Fibroblast of pulmonary artery (primary cell): ENCODE measurements at places on chromosomes 13 and 19.
A peak's percentile ranks its signal among the peaks of the same experiment; 100 is the strongest.

- no peak for DNase-seq
Measured at GRCh38 chr13:23797276-23797903, 91.8 kb downstream of the MIPEP start.

GRCh38 chr19:2428321-2428690 is 920 bp upstream of the TIMM13 start:
- no peak for DNase-seq

DNA sequence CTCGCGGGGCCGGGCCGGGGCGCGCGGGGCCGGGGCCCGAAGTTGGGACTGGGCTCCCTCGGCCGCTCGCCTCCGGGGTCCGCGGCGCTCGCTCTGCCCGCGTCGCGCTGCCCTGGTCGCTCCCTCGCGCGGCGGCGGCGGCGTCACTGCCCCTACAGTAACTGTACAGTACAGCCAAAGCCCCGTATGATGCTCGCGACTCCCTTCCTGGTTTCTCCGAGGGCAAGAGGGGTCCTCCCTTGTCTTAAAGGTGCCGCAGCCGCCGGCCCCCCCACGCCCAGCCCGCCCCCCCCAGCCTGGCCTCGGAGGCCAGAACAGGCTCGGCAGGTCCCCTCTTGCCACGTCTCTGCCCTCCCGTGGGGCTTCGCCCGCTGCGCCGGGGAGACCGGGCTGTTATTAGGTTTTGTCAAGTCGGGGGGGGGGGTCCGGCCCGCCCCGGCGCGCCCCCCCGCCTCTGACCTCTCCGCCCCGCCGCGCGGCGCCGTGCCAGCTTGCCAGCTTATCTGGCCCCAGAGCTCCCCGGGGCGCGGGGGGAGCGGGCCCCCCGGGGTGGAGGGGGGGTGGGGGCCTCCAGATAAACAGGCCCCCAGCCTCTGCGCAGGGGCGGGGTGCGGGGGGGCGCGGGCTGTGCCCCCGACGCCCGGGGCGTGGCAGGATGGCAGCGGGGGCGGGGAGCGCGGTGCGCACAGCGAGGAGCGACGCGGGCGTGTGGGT is at the start of gene ZBTB7A:
Gene ZBTB7A (minus strand): TSS at position 218 of the 714 bp plus-strand sequence. CDS start 11,667 bp downstream, outside the sequence.
- DNase-seq, result peak; percentile 73

- DNase-seq, result no peak
Measured at GRCh38 chr19:15248106-15248505, 15.9 kb upstream of the EPHX3 start.

DNA sequence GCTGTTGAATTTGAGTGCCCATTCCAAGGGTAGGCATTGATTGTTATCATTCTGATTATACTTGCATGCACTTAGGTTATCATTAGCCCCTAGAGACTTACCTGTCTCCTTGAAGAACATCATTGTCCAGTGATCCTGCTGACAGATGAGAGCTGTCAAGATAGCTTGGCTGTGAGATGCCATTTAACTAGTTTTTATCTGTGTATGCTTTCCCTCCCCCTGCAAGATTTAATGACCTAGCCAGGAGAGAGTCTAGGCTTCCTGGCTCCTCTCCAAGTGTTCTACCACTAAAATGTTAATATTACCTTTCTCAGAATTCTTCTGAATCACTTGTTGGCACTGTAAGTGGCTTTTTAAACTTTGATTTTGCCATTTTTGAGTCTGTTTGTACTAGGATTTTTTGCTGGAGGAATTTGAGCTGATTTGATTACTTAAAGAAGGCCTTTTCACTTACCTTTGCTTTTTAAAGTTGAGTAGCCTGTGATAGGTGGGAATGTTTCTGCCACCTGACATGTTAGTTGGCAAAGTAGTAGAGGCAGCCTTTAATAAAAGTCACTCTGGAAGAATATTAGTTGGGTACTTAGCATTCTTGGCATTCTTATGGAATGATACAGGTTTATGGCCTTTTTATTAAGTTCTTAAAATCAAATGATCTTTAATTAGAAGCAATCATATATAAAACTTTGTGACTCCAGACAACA is 41.1 kb downstream of the ARHGAP35 start:
- no peak for DNase-seq

DNA sequence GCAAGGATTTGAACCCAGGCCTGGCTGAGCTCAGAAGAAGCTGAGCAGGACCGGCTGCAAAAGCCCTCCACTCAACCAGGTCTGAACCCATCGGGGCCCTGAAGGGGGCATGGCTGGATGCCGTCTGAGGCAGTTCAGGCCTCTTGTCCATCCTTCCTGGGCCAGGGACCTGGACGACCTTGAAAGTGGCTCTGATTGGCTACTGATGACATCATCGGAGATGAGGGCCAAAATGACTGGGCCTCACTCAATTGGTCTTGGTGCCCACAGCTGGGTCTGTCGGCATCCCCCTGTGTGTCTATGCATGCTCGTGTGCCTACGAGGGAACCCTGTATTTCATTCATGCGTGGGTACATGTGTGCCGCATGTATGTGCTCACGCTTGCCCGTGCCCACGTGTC is 71.8 kb downstream of the PTPRS start:
- DNase-seq, result no peak

- DNase-seq, result no peak
Measured at GRCh38 chr19:45448887-45449299, 18.9 kb upstream of the FOSB start.

DNA sequence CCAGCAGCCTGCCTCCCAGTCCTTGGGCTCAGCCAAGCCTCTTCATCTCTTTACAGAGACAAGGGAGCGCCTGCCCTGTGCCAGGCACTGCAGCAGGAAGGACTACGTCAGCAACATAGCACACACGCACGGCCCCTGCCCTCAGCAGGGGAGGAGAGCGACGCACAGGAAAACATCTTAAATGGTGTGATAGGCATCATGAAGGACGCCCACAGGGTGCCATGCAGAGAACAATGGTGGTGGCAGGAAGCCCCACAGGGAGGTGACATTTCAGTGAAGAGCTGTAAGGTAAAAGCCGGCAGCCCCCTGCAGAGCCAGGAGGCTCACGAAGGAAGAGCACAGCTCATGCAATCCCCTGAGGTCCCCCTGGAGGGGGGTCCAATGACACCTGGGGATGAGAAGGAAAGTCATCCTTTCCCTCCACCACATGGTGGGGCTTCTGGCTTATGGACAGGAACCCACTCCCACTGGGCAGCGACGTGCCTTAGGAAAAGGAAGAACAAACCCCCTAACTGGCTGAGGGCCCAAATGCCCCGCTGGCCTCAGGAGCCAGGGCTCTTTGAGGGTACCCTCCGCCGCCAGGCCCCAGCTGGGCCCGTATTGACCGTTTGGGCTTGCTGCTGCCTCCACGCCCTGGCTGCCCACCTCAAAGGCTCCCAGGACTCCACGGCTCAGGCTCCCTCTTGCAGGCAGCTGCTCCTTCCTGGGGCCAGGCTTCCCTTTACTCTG is 37.3 kb upstream of the C13orf42 start:
- DNase-seq, result no peak

GRCh38 chr13:28478127-28478526 is 16.8 kb downstream of the FLT1 start:
- peak; percentile 51 for DNase-seq

- peak; percentile 71 for DNase-seq
Measured at GRCh38 chr13:26929971-26930730, 169.6 kb upstream of the GPR12 start.

GRCh38 chr19:48910803-48911202 is 10.7 kb downstream of the NUCB1 start:
- no peak for DNase-seq

DNA sequence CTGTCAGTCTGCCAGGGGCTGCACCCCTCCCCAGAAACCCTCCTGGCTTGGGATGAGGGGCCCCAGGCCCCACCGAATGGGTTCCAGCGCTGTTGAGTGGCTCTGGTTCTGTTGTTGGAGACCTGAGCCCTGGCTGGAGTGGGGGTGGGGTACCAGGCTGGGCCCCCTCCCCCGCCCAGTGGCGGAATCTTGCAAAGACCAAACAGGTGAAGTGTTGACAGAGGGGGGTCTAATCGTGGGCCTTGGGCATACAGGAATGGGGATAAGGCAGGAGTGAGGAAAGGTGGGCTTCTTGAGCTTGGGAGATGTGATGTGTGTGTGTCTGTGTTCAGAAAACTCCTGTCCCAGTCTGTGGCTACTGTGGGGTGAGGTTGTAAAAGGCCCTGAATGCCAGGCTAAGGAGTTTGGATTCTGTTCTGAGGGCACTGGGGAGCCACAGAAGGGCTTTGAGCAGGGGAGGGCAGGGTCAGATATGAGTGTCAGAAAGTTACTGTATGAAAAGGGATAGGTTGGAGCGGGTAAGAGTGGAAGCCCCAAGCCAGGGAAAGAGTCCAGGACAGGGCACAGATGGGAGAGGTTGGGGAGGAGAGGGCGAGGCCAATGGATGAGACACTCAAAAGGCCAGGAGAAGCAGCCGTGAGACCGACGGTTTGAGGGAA is at the start of gene HIPK4:
Gene HIPK4 (minus strand): TSS at position 98 of the 659 bp plus-strand sequence. CDS start 279 bp downstream, outside the sequence.
- DNase-seq, result no peak

- DNase-seq, result no peak
Measured at GRCh38 chr19:55479045-55479444, 2.6 kb downstream of the ZNF628 start.

DNA sequence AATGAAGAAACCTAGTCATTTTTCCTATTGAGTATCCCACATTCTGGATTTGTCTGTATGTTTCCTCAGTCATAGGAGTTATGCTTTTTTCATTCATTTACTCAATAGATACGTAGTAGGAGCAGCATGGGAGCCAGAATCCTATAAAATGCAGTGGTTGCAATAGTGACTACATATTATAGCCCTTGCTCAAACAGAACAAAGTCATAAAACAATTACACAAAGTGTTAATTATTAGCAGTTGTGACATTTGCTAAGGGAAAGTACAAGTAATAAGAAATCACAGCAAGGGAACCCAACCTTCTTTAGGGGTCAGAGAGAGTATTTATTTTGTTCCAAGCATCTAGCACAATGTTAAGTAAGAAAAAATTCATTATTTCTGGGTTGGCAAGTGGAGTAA is 27.7 kb upstream of the POU4F1 start:
- no peak for DNase-seq

DNA sequence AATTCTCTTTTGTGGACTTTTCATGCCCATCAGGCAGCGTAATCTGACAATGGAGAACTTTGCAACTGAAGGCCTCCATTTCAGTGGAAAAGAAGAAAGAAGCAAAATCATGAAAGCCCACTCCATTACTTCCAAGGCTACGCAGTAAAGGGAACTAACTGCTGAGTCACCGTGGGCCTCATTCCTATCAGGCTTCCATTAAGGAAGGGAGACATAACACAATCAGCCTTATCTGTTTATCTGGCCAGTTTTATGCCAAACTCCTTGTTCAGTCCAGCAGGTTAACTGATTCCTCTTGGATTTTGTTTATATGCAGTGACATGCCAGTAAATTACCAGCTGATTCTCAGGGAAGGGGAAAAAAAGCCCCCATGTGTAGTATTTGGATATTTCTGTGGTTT is 56.8 kb upstream of the KATNAL1 start:
- DNase-seq, result peak; percentile 32

- no peak for DNase-seq
Measured at GRCh38 chr19:46924874-46925547, 64.2 kb downstream of the ARHGAP35 start.

DNA sequence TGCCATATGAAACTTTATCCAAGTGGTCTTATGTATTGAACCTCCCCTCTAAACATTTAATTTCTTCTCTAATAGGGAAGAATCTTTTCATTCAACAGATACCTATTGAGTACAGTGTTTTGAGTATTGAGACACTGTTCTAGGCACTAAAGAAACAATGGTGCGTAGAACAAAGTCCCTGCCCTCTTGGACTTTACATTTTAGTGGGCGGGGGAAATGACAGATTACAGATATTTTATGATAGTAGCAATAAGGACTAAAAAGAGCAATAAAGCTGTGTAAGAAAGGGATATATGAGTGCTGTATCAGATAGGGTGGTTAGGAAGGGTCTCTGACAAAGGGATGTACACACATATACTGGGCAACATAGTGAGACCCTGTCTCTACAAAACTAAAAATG is 5.4 kb downstream of the NUDT15 start:
- no peak for DNase-seq

- no peak for DNase-seq
Measured at GRCh38 chr13:99506634-99507033, 5.4 kb downstream of the TM9SF2 start.

DNA sequence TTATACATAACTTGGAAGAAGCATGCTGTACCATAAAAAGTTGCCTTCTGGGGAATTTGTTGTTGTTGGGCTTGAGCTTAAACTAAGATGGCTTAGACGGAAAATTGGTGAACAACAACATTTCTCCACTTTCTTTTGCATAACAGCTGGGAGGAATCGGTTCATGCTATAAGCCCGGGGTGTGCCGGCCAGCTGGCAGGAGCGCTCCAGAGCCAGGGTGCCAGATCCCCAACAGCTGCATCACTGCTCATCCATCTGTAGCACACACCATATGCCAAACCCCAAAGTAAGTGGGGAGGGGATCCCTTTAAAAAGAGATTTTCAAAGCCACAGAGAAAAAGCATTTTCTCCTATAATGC is 419.5 kb upstream of the ARGLU1 start:
- DNase-seq, result no peak

GRCh38 chr13:41802684-41803444 is 158.0 kb downstream of the VWA8 start:
- DNase-seq, result peak; percentile 67

GRCh38 chr13:53250977-53251376 is 222.4 kb downstream of the OLFM4 start:
- DNase-seq, result no peak

DNA sequence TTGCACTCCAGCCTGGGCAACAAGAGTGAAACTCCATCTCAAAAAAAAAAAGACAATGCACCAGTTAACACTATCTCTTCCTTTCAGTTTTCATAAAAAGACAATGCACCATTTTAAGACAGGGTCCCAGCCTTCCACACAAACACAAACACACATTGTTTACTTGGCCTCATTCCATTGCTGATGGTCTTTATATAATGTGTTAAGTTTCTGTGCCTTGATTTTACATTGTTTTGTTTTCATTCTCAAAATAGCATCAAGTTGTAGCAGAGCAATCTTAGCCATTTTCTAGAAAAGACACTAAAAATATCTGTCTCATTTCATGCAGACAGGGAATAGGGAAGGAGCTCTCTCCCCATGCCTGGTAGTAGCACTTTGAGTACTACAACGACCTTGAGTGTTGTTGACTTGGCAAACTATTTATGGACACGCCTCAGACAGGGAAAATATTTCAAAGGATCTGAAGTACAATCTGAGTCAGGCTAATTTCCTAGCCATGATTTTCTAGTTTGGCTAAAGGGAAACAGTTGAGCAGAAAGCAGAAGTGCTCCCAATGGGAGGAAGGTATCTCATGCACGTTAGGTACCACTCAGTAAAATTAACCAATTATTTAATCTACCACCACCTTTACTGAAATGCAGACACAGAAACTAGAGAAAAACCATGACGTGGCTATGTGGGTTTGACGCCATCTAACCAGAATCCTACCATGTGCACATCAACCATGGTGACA is 120.6 kb downstream of the ABCC4 start:
- no peak for DNase-seq

DNA sequence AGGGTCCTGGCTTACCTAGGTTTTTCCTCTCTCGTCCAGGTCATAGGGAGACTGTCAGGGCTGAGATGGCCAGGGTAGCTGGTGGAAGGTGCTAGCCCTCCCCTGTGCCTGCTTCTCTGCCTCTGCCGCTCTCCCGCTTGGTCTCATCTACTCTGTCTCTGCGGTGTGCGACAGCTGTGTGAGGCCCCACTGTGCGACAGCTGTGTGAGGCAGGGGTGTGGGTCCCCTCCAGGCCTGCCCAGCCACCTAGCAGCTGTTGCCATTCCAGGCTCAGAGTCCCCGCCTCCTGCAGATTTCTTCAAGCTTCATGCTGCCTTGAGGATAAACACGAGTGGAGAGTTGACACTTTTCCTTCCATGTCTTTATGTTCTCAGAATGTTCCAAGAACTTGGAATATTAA is 53.0 kb downstream of the ARHGEF7 start:
- DNase-seq, result no peak
